ENCODE measurements at places on chromosomes 6 and 20.

GRCh38 chr20:59571551-59572314 is 32.6 kb upstream of the PHACTR3 start:
- peak; percentile 86 for DNase-seq

- no peak for DNase-seq
Measured at GRCh38 chr20:17658648-17658993, 23.4 kb downstream of the RRBP1 start.

- DNase-seq: no peak
Measured at GRCh38 chr6:109743739-109744138, 52.6 kb downstream of the FIG4 start.

DNA sequence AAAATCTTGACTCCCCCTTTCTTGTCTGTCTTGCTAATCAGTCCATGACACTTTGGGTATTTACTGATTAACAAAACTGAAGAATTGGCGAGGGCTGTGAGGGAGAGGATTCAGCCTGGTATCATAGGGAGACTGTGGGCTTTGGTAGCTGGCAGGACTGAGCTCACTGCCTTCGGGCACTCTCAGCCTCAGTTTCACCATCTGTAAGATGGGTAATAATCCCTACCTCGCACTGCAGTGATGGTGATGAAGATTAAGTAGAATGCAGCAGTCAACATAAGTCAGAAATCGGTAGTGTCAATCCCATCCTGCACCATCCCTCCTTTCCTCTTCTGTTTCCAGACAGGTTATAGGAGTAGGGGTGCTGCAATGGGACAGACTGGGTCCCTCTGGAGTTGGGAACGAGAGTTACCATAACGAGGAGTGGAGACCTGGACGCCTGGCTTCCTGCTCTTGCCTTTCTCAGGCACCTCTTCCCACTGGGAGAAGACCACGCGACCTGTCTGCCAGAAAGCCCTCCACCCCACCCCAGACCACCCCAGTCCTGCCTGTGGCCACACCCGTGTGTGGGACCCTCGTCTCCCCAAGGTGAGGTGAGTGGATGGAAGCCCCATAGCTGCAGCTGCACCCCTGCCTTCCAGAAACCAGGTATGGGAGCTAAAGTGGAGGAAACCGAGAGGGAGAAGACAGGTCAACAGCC is 99.1 kb downstream of the SNX5 start:
- no peak for DNase-seq

DNA sequence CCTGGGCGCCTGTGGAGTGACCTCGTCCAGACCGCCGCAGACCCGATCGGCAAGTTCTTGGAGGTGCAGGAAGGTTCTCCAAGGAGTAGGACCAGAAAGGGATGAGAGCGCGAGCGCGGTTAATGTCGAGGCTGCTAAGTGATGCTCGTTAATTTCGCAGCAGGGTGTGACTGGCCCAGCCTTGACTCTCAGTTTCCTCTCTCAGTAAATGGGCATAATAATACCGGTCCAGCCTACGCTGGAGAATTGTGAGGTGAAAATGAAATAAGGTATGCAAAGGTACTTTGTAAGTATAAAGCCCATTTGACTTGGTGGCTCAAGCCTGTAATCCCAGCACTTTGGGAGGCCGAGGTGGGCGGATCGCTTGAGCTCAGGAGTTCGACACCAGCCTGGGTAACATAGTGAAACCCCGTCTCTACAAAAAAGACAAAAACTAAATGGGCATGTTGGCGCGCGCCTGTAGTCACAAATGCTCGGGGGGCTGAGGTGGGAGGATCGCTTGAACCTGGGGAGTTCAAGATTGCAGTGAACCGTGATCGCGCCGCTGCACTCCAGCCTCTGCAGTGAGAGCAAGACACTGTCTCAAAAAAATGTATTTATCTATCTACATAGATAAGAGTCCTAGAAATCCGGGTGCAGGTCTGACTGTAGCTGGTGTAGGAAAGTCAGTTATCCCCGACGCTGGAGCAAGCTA is 634 bp upstream of the BTBD9 start:
- DNase-seq: no peak

GRCh38 chr6:55869674-55870073 is 5.7 kb downstream of the BMP5 start:
- DNase-seq: no peak

DNA sequence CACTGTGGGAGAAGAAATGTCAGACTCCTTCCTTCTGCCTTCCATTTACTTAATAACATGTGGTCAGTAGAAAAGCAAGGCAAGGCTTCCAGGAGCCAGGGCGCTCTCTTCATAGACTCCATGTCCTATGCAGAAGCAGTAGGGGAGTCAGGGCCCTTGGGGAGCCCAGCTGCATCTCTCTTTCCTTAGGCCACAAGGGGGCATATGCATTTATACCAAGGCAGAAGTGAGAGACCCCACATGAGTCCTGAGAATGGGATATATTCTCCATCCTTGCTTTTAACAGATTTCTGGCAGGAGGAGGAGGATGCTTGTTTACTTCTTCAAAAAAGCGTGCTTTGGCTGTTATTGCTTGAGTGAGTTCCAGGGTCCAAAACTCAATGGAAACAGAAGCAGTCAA is 198.5 kb downstream of the HIVEP2 start:
- peak; percentile 44 for DNase-seq

DNA sequence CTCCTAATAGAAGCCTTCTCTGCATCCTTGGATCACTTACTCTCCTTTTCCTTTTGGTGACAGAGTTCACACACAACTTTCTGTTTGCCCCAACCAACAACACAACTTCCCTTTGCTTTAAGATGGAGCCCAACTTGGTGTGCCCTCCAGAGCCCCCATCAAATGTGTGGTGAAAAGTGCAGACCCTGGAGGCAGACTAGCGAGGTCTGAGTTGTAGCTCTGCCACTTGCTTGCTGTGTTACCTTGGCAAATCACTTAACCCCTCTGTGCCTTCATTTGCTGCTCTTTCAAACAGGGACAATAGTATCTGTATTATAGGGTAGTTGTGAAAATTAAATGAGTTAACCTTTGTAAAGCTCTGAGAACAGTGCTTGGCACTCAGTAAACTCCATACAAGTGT is 34.3 kb upstream of the CCN6 start:
- no peak for DNase-seq

GRCh38 chr6:52337633-52338290 is 24.2 kb upstream of the PAQR8 start:
- no peak for DNase-seq

GRCh38 chr6:111541026-111541681 is 58.1 kb upstream of the REV3L start:
- DNase-seq: no peak

GRCh38 chr6:87922947-87923330 is 124.7 kb upstream of the SPACA1 start:
- no peak for DNase-seq

DNA sequence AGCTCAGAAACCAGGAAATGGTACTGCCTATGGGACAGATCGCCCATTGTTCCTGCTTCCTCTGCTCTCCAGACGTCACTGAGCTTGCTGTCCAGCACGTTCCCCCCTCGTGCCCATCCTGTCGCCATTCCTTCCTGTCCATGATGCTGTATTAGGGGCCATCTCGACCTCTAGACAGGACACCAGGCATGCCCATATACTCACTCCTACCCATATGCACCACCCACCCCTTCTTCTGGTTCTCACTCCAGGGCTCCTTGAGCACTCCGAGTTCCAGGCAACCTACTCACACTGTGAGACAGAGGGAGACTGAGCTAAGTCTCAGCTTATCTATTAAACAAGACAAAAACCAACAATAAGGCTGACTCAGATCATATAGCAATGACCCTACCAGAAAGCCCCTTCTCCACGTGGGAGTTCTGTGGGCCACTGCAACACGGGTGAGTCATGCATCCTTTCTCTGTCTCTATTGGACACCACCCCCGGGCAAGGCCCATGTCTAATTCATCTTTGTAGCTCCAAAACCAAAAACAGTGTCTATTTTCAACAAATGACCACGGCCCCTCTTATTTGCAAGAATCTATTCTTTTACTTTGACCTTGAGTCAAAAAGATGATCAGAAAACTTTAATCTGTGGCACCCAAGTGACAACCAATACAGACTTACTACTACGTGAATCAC is 65.7 kb downstream of the PSMG4 start:
- DNase-seq: no peak

DNA sequence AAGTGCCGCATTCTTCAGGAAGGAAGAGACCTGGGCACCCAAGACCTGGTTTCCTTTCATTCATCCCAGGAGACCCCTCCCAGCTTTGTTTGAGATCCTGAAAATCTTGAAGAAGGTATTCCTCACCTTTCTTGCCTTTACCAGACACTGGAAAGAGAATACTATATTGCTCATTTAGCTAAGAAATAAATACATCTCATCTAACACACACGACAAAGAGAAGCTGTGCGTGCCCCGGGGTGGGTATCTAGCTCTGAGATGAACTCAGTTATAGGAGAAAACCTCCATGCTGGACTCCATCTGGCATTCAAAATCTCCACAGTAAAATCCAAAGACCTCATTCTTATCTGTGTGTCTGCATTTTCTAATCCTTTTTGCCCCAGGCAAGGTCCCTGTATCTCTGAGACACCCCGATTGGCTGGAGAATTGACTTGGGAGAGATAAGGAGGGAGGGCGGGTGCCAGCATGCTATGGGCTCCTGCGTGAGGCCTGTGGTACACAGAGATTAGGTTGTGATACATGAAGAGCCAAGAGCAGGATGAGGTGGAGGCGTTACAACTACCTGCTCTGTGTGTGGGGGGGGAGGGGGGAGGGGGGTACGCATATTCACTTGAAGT is 4.8 kb downstream of the MUC21 start:
- DNase-seq: no peak

DNA sequence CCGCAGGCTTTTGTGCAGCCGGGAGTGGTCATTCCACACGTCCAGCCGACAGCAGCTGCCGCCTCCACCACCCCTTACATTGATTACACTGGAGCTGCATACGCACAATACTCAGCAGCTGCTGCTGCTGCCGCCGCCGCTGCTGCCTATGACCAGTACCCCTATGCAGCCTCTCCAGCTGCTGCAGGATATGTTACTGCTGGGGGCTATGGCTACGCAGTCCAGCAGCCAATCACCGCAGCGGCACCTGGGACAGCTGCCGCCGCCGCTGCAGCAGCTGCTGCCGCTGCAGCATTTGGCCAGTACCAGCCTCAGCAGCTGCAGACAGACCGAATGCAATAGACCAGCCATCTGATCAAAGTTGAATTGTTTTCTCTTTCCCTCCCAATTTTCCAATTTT is 10.6 kb downstream of the RBM24 start:
- DNase-seq: peak; percentile 54

- DNase-seq: peak; percentile 85
Measured at GRCh38 chr6:42547407-42548329, 16.2 kb upstream of the UBR2 start.

GRCh38 chr6:116314878-116315277 is 35.1 kb upstream of the TSPYL1 start:
- DNase-seq: no peak

DNA sequence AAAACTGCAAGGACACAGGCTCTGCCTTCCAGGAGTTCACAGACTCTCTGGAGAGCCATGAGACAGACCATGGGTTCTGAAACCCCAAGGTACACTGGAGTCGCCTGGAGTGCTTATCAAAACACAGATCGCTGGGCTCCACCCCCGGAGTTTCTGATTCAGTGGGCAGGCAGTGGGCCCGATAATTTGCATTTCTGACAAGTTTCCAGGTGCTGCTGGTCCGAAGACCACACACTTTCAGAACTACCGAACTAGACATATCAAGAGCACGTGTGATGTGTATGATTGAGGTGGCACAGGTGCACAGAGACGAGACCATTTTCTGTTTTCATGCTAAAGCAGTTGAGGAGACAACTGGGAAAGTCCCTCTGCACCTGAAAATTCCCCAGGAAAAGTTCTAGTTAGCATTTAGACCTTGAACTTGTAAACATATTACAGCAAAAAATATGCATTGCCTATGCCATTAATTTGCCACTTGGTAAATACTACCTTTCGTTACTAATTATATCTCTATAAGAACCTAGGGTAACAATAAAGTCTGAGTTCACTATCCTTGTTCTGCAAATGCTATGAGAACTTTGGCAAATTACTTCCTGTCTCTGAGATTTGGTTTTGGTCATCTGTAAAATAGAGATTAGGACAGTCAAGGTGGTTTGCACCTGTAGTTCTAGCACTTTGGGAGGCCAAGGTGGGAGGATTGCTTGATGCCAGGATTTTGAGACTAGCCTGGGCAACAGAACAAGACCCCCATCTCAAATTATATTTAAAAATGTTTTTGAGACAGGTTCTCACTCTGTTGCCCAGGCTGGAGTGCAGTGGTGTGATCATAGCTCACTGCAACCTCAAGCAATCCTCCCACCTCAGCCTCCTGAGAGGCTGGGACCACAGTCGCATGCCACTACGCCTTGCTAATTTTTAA is 14.3 kb upstream of the PIM1 start:
- no peak for DNase-seq

DNA sequence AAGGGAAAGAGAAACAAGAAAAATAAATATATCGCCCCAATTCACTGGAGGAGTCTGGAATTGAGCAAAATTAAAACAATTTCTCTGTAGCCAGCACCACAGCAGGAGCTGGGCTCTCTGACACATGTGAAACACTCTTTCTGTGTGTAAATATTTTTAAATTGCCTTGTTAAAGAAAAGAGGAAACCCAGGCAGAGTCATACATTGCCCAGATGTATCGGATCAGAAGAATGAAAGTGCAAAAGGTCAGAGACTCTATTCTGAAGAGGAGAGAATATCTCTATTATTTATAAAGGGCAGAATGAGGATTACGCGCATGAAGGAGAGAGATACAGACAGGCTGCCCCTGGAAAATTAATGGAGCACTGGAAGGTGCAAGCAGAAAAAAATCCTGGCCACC is 127.0 kb upstream of the MAN1A1 start:
- no peak for DNase-seq

DNA sequence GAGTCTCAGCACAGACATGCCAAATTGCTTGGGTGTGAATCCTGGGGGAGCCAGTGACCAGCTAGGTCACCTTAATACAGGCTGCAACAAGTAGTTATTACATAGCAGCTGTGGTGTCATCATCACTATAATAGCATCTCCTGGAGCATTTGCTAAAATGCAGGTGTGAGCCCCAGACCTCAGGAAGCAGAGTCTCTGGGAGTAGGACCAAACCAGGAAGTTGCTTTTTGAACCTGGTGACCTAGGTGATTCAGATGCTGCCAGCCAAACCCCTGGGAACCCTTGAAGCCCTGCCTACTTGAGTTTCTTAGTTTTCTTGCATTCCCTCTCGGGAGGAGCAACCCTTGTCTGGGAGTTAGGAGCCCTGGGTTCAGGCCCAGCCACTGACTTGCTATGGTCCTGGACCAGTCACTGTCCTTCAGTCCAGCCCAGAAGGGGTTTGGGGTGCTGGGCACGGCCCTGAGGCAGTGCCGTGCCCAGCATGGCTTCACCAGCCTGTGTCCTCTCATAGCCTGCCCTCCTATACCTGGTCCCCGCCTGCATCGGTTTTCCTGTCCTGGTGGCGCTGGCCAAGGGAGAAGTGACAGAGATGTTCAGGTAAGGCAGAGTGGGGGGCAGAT is 39.3 kb upstream of the ID1 start:
- DNase-seq: no peak

DNA sequence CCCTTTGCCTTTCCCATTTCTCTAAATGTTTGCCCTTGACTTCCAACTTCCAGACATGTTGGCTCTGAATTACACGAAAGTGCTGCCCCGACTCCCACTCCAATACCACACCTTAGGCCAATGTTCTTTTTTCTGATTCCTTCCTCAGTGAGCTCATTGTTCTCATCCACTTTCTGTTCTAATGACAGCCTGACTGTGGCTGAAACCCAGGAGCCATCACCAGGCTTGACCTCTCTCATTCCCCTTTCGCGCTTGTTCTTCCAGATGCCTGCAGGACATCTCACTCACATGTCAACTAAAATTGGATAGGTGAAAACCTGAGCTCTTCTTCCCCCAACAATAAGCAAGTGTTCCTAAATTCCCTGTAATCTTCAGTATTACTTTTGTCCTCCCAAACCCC is 40.4 kb downstream of the PTPRK start:
- DNase-seq: no peak

- no peak for DNase-seq
Measured at GRCh38 chr6:162063666-162064065, 663.9 kb downstream of the PRKN start.

Data from SK-N-DZ (cell line).